IMR-90 (cell line): ENCODE measurements at places on chromosomes 5 and 9. TPM values are rescaled to one million over a fixed set of nuclear protein-coding genes. Genes with fewer than 3 reads are reported as not detected.

The HMMR gene
- 10.6 and 13.0 TPM in 2 replicates for polyA plus RNA-seq

The MSX2 gene
- 3.7 and 4.0 TPM in 2 replicates for polyA plus RNA-seq

The F12 gene
- polyA plus RNA-seq = 1.2 and 1.4 TPM in 2 replicates

The ZNF879 gene
- polyA plus RNA-seq = 0.89 and 1.4 TPM in 2 replicates

The LCP2 gene
- not detected in 2 replicates for polyA plus RNA-seq

The OBP2B gene
- polyA plus RNA-seq = not detected in 2 replicates

The LTC4S gene
- 0.72 and 1.9 TPM in 2 replicates for polyA plus RNA-seq

The PLCXD3 gene
- 0.01 and 0.02 TPM in 2 replicates for polyA plus RNA-seq

The C9orf50 gene
- 0.09 and 0.20 TPM in 2 replicates for polyA plus RNA-seq

The NFIB gene
- polyA plus RNA-seq = 1.2 and 1.4 TPM in 2 replicates

The PCDHGB1 gene
- polyA plus RNA-seq = 1.9 TPM in 2 replicates

The LURAP1L gene
- polyA plus RNA-seq = 8.7 and 10.6 TPM in 2 replicates

The FAM221B gene
- polyA plus RNA-seq = not detected in 2 replicates

The CANX gene
- polyA plus RNA-seq = 216 and 233 TPM in 2 replicates

The SLC25A48 gene
- polyA plus RNA-seq = not detected in 2 replicates

The IL7R gene
- polyA plus RNA-seq = 39.0 and 40.7 TPM in 2 replicates

The PCDHB2 gene
- 0.46 and 0.65 TPM in 2 replicates for polyA plus RNA-seq

The SPATA31D4 gene
- not detected in 2 replicates for polyA plus RNA-seq

The PCDHA1 gene
- 0.05 and 0.07 TPM in 2 replicates for polyA plus RNA-seq

The RASGRF2 gene
- 2.9 and 3.0 TPM in 2 replicates for polyA plus RNA-seq

The GCNT1 gene
- polyA plus RNA-seq = 9.3 and 12.5 TPM in 2 replicates

- peak; percentile 64 for DNase-seq
These were observed at the start of gene NRARP for GRCh38 chr9:137302118-137302448. TSS of gene NRARP (minus strand) at chr9:137302271. CDS start at chr9:137301928, 343 bp downstream.

DNA sequence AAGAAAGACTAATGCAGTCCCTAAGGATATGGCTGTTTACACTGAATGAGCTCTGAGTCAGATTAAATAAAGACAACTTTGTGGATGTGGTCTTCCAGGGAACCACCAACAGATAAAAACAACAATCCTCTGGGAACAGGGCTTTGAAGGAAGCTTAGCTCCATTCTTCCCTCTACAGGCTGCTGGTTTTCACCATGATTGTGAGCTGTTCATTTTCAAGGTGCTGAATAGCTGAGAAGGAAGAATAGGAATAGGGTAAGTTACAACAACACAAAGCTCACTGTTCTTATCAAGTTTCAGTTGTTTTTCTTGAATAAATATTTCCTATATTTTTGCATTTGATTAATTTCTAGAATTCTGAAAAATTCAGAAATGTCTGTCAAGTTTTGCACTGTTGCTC lies 25.9 kb upstream of the PTAR1 start:
- peak; percentile 78 for DNase-seq

GRCh38 chr5:73783828-73784227 lies 157.8 kb downstream of the ARHGEF28 start:
- peak; percentile 53 for DNase-seq

GRCh38 chr9:34592895-34593601 lies 3.5 kb upstream of the CNTFR start:
- DNase-seq = no peak

GRCh38 chr9:30239878-30240277 lies 2144.6 kb upstream of the ACO1 start:
- DNase-seq = no peak

GRCh38 chr9:36301227-36301626 lies 43.0 kb upstream of the GNE start:
- DNase-seq = no peak

DNA sequence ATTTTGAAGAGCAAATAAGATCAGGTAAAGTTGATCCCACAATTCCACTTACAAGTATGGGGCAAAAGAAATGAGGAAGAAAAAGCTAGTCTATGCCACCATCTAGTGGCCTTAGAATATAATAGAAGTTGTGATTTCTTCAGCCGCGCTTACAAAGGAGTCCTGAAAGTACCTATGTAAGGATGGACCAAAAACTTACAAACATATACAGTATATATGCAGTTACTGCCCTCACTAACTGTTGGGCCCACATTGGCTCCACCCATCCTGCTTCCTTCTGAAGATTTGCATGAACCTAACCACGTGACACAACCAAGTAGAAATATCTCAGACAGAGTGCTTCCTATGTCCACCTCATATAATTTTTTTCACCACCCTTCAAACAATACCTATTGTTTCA lies 11.7 kb upstream of the OR13D1 start:
- peak; percentile 51 for DNase-seq

DNA sequence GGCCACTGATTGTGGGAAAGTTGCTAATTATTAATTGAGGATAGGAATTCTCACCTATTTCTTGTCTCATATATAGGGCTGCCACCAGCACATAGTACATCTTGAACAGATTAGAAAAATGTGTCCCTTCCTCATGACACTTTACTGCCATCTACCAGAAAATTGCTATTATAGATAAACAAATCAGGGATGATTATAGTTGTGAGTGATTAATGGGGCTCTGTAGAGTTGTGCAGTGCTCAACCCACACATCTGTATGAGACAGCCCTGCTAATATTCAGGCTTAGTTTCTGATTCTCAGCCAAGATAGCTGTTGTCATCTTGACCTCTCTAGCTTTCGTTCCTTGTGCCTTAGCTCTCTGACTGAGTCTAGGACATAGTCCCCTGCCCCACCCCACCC lies 373.3 kb downstream of the TLE4 start:
- no peak for DNase-seq

DNA sequence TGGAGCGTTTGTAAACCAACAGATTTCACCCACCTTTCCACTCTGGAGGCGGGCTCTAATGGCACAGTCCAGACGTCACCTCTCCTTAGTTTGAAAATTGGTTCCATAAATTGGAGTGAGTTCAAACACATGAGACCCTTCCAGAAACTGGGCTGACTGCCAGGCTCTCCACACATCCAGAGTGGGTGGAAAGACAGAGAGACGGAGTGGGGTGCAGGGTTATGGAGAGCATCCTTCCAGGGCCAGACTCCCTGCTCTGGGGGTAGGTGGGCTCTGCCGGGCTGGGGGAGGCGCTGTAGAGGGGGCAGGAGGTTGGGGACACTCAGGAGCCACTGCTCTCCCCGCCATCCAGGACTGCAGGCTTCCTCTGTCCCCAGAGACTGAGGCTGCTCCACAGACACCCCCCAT lies 104.7 kb upstream of the PHYKPL start:
- DNase-seq = no peak

- DNase-seq = no peak
These were observed 430.8 kb downstream of the SEMA5A start for GRCh38 chr5:9115093-9115492.

- DNase-seq = no peak
These were observed 399.6 kb upstream of the TUSC1 start for GRCh38 chr9:26077860-26078259.

- peak; percentile 26 for DNase-seq
These were observed 110.1 kb downstream of the MARCHF3 start for GRCh38 chr5:126920291-126920690.

GRCh38 chr9:15423231-15423985 lies 732 bp downstream of the SNAPC3 start:
- DNase-seq = peak; percentile 43

- peak; percentile 53 for DNase-seq
These were observed 187.1 kb downstream of the KDM4C start for GRCh38 chr9:6944896-6945295.

- no peak for DNase-seq
These were observed 67.2 kb downstream of the PRLR start for GRCh38 chr5:35162848-35163709.

- no peak for DNase-seq
These were observed 12.6 kb upstream of the PAX5 start for GRCh38 chr9:37046683-37047082.

DNA sequence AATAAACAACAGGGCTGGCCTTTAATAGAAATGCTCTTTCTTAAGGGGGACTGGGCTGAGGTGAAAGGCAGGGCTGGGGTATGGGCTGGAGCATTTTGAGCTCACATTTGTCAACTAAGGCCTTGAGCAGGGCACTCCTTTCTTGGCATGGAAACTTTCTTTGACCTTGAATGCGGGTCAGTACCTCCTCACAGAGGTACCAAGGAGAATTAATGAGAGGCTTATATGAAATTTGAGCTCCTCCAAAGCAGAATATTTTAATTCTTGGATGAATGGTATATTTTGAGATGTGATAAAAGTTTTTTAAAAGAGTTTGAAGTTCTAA lies 3.1 kb downstream of the CYSTM1 start:
- no peak for DNase-seq

DNA sequence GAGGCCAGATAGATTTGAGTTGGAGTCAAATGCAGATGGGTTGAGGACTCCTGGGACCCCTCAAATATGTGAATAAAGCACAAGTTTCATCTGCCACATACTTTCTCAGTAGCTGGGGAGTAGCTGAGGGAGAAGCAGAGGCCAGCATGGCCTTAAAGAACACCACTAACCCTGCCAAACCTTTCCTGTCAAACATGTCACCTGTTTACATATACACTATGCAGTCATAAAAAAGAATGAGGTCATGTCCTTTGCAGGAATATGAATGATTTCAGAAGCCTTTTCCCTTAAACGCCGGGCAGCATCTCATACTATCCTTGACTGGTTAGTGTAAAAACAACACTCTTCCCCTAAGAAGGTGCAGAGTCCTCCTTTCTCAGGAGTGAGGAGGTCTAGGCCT lies 25.2 kb upstream of the HSD17B4 start:
- DNase-seq = no peak

DNA sequence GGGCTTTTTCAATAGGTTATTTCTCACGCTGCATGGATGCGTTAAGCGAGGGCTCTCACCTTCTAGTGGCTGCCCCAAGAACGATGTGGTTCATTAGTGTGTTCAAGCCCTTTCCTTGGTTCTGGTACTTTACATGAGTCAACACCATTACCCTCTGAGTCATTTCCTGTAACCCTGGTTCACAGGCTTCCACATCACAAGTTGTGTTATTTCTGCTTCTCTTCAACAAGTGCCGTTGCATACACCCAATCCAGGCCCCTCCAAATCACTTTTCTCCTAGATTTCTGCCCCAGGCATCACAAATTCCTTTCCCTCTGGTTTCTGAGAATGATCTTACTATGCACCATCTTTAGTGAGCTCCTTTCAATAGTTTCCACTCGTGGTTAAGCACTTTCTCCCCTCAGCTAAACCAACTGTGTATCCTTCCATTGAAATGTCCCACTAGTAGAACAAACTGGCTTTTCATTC lies 69.5 kb upstream of the RAD23B start:
- peak; percentile 94 for DNase-seq

- peak; percentile 62 for DNase-seq
These were observed 55.6 kb downstream of the ARHGEF37 start for GRCh38 chr5:149636861-149637246.

DNA sequence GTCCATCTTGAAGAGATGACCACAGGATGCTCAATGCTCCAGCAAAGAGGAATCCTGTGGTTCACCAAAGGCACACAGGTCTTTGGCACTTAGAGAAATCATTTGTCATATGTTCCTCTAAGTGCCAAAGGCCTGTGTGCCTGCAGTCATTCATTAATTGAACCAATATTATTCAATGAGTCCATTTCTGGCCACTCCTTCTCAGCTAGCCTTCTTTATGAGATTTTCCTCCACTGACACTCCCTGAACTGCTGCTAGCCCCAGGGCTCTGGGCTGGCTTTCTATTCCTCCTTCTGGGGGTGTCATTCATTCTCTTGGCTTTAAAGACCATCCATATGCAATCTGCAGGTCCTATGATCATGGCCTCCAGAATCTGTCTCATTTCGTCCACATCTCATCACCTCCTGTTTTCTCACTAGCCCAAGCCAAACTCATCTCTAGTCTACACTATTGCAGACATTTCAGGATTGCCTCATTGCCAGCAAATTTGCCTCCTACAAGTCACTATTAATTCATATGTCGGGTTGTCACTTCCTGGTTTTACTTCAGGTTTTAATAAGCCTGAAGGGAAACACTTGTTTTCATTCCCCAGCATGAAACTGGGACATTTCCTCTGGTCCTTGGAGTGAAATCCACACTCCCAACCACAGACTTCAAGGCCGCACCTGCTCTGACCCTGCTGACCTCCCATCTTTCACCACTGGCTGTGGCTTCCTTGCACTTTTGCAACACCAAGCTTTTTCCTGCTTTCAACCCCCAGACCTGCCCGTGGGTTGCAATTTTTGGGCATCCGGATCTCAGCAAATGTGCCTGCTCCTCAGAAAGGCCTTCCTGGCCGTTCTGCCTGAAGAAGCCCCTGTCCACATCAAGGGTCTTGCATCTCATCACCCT lies 35.1 kb downstream of the KCNIP1 start:
- no peak for DNase-seq

GRCh38 chr9:116154334-116154975 lies 864 bp downstream of the PAPPA start:
- DNase-seq = no peak

- peak; percentile 99 for DNase-seq
These were observed 195.2 kb upstream of the TUT7 start for GRCh38 chr9:86549401-86549811.

DNA sequence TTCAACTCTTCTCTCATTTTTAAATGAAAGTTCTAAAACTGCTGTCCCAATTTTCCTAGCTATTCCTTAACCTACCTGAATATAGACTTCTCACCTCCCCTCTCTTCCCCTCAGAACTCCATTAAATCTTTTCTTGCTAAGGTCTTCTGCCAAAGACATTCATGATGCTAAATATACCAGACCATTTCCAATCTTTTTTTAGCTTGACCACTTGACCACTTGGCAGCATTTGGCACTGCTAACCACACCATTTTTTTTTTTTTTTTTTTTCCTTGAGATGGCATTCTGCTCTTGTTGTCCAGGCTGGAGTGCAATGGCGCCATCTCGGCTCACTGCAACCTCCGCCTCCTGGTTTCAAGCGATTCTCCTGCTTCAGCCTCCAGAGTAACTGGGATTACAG lies 3.6 kb upstream of the ZNF131 start:
- no peak for DNase-seq

DNA sequence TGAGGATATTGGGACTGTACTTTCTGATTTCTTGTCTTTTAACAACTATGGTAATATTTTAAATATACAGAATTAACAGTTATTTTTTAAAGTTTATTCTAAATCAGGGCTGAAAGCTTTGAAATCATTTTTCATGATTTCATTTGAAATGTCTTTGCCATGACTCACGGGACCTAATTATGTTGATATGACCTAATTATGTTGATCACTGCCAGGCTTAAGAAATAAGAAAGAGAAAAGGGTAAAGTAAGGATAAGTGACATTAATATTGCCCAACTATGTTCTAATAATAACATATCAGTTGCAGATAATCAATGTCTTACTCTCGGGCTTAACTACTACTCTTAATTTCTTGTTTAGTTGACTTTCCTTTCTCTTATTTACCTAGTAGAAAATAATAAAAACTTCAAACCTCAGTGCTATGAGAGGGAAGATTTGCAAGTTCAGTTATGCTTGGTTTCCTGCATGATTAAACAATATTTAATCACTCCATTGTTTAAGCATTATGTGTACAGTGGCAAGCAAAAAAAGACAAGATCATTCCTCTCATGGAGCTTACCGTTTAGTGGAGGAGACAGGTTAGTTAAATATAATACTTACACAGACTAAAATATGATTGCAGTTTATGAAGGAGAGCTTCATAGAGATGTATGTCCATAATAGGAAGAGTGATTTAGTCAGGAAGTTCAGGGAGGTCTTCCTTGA lies 67.0 kb upstream of the EIF4EBP3 start:
- DNase-seq = peak; percentile 4

- peak; percentile 6 for DNase-seq
These were observed 52.6 kb upstream of the ITGA1 start for GRCh38 chr5:52735139-52735538.

- no peak for DNase-seq
These were observed 193.7 kb downstream of the OLFM1 start for GRCh38 chr9:135281151-135281550.

- DNase-seq = no peak
These were observed 264.3 kb upstream of the MVB12B start for GRCh38 chr9:126062158-126062886.
